A549 (cell line): ENCODE measurements at places on chromosomes 6 and 20. TPM values are rescaled to one million over a fixed set of nuclear protein-coding genes. Genes with fewer than 3 reads are reported as not detected.

DNA sequence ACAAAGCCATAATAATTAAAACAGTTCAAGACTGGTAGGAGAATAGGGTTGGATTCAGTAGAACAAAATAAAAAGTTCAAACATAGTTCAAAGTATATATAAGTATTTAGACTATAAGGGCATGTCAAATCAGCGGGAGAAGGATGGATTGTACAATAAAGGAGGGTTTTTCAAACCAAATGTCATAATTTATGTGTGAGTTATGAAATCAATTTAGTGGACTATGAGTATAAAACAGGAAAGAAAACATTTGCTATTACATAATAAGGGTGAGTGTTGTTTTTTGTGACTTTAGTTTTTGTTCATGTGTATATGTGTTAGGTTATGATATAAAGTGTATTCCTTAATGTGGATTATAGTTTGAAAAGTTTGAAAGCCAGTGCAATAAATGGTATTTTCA, 10.6 kb downstream of the ORC3 start:
- no peak for DNase-seq

GRCh38 chr6:14149053-14149738, 31.6 kb downstream of the CD83 start:
- no peak for DNase-seq

GRCh38 chr6:11096109-11096508, 2.5 kb downstream of the SMIM13 start:
- DNase-seq: peak; percentile 53

The LY6G6D gene
- not detected in 3 replicates for polyA plus RNA-seq

GRCh38 chr6:126550323-126550722, 210.4 kb downstream of the CENPW start:
- DNase-seq: peak; percentile 3
